SIG-M5 (cell line): ENCODE measurements at places on chromosomes 11 and 22.

- no peak for DNase-seq
These were observed 94.4 kb downstream of the SCN3B start for GRCh38 chr11:123560006-123560405.

- DNase-seq = no peak
These were observed 1.5 kb downstream of the MICAL3 start for GRCh38 chr22:18022876-18023275.

DNA sequence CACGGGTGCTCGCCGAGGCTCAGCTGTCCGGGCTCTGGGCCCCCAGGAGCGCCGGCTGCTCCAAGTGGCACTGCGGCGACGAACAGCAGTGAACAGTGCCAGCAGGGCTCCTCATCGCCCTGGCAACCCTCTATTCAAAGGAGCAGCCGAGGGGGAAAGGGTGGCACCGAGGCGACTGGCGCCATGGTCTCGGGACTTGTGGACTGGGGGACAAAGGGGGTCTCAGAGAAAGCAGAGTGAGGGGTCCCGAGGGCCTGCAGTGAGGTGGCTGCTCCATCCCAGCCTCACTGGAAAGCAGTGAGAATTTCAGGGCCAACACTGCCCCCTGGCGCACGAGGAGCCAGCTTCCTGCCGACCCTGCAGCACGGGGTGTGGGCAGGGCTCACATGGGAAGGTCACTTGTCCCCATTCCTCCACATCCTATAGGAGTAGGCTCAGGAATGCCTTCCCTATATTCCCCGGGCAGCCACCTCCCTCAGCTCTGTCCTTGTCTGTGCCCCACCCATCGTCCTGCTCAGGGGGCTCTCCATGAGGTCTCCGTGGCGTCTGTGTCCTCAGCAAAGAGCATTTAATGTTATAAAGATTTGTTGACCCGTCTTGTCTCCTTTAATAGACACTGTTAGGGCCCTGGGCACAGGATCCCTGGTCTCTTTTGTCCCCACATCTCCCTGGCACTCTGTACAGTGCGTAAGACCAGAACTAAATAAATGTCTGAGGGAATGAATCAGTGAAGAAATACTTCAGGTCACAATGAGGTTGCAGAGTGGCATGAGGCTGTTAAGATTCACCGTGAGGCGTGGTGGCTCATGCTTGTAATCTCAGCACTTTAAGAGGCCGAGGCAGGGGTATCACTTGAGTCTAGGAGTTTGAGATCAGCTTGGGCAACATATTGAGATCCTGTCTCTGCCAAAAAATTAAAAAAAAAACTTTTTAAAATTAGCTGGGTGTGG is 26.4 kb downstream of the LRFN4 start:
- no peak for DNase-seq

DNA sequence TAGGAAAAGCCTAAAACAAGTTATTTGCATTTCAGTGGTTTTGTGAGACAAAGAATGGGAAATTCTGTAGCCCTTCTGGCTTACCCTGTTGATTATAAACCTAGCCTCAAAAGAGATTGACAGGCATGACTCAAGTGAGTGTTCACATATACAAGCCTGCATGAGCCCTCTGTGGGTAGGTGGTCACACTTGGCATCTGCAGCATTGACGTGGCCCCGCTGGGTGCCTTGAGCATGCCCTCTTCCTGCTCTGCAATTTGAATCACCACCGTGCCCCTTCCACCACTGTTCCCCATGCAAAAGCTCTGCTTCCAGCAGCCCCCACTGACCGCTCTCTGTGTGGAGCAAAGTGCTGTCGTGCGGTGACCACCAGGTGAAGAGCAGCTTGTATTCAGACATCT is 21.0 kb upstream of the ADSL start:
- DNase-seq = no peak

GRCh38 chr22:46430961-46431838 is 95.7 kb downstream of the TRMU start:
- DNase-seq = no peak

DNA sequence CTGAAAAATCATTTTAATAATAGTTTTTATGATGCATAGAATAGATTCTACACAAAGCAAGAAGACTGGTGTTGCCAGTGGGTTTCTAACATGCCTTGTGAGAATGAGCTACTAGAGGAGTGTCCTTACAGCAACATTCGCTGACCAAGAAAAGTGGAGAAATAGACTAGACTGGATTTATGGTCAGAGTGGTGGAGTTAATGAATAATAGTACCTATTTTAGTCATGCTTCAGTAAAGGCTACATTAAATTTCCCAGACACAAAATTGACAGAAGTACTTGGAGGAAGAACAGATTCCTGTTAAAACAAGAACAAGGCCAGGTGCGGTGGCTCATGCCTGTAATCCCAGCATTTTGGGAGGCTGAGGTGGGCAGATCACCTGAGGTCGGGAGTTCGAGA is 539.2 kb downstream of the ETS1 start:
- no peak for DNase-seq

- no peak for DNase-seq
These were observed 5.6 kb downstream of the CHST1 start for GRCh38 chr11:45659818-45660160.

GRCh38 chr22:49483281-49483870 is 344.3 kb downstream of the BRD1 start:
- DNase-seq = no peak

GRCh38 chr11:86063536-86063935 is 5.3 kb downstream of the PICALM start:
- no peak for DNase-seq

GRCh38 chr11:5037926-5038325 is 8.4 kb upstream of the OR52J3 start:
- no peak for DNase-seq

DNA sequence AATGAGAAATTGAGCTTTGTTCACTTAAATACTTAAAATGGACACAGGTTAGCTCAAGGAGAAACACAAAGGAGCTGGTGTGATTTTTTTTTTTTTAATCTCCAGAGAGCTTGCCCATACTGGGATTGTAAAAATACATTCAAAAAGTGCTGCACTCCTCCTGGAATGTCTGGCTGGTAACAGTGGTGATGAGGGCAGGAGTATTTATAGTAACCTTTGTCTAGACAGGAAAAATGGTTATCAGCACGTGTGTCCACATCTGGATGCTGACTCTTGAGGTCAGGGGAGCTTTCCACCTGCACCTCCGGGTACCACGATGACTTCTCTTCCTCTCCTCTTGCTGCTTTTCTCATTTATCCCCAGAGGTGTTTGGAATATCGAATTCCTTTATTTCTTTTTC is 30.1 kb downstream of the EXT2 start:
- no peak for DNase-seq

DNA sequence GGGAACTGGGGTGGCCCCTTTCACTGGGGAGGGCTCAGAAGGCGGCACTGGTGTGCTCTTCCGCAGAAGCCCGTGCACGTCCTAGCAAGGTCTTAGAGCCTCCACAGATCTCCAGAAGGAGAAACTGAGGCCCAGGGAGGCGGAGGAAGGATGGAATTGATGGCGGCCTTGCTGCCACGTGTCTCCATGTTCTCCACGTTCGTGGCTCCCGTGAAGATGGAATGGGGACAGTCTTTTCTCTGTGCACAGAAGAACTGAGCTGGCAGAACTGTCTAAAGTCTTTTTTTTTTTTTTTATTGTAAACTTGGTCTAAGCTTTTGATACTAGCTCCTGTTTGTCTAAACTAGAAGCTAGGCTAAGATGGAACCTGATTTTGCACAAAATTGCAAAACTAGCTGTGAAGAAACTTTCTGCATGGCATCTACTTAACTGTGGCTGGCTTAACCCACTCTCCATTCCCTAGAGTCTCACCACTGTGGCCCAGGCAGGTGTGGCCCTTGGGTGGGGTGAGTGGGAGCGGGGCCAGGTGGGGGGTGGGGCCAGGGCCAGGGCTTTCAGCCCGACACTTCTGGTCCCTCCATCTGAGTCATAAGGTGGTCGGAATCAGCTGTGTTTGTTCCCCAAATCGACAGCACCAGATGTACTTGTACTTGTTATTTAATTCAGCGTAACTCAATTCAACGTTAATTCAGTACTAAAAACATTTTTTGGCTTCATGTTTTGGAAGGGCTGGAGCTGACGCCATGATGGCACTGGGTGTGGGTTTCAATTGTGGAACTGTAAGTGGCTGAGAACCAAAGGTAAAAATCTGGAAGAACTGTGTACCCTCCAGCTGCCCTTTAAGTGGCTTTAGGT is 120.7 kb downstream of the MPPED1 start:
- no peak for DNase-seq

GRCh38 chr11:11279956-11280689 is 72.9 kb downstream of the CSNK2A3 start:
- DNase-seq = no peak

DNA sequence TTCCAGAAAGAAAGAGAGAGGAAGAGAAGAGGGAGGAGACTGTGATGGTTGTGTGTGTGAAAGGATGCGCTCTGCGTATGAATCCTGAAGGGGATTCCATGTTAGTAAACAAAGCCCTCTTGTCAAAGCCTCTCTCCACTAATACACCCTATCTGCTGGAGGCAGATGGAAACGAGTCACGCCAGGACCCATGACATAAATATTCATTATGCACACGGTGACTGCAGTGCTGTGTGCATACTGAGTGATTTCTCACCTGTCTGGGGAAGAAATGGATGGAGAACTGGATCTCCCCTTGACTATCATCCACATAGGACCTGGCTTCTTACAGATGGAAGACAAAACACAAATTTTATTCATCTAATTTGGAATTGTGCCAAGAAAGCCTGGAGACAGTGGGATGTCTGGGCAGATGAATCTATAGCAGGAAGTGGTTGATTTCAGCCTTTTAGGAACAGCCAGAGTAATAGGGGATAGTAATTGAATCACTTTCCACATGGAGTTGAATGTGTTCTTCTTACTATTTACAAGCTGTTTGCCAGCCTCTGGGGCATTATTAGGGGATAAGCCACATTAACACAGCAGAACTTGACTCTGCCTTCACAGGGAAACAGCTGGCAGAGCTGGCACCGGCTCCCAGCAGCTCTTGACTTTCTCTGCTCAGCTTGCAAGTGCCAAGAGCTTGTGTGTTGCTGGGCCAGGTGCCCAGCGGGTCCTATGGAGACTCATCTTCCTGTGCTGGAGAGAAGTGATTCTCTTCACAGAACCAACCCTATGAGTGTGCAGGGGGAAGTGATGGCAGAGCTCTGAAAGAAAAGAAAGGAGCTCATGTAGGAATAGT is 9.0 kb downstream of the MTNR1B start:
- DNase-seq = no peak

DNA sequence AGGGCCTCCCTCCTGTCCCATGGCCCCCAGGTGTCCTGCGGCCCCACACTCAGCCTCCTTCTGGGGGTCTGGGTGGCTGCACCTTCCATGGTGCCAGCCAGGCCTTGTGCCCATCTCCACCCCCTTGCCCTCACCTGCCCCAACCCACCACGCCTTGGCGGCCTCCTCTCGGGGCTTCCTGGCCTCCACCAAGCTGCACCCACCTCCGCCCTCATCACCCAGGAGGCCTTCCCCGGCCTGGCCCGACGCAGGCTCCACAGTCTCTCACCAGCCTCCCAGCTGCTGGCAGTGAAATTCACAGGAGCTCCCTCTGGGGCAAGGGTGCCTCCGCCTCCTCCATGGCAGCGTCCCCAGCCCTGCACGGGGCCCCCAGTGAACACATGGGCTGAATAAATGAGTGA is 35.9 kb upstream of the WNT7B start:
- no peak for DNase-seq

DNA sequence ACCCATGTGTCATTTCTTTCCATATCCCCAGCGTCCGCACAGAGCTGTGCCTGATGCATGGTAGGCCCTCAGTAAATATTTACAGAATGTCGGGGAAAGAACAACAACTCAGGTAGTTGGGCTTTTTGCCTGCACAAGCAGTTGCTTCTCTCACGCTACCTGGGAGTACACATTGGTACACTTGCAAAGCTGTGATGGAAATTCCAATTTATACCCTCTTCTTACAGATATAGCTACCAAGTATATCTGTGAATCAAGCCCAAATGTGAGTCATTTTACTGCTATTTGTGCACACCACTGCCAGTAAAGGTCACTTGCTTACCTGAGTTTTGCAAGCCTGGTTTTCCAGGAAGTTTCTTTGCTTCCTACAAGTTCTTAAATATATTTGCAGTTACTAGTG is 333.0 kb upstream of the NARS2 start:
- no peak for DNase-seq

- DNase-seq = no peak
These were observed 8.3 kb upstream of the SIPA1 start for GRCh38 chr11:65629579-65629978.

GRCh38 chr11:7905549-7905948 is 25.5 kb downstream of the OR10A6 start:
- DNase-seq = no peak

- no peak for DNase-seq
These were observed 23.2 kb downstream of the ADORA2A start for GRCh38 chr22:24450610-24451009.

DNA sequence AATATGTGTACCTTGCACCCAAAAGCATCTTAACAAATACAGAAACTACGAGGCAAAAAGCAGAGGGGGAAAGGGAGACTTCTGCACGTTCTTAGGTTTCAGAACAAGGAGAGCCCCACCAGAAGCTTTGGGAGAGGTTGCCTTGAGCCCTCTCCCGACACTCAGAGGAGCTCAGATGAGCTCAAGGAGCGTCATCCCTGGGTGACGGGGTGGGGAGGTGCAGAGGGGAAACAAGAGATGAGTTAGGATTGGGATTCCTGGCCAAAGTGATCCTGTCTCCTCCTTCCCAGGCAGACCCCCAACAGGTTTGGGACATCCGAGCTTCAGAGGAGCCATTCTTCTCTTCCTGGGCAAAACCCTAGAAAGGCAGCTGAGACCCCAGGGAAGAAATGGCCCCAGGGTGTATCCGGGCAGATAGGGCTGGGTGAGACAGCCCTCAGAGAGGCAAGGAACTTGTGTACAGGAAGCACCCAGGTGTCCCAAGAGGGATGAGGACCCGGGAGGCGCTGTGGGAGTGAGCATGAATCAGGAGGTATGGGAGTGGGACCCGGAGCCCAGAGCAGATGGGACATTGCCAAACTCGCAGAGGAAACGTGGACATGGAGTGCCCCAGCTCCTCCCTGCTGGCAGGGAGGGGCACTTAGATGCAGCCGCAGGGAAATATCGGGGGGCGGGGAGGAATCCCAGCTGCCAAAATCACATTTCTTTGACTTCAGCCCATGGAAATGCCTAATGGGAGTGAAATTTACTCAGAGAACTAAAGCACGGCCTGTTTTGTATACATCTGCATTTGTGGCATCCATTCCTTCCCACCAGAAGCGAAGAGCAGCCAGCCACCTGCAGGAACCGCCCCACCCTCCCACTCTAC is 12.4 kb downstream of the C1QTNF6 start:
- no peak for DNase-seq

GRCh38 chr11:66335531-66336233 is 552 bp downstream of the RIN1 start:
- no peak for DNase-seq

GRCh38 chr11:93520726-93521509 is 22.3 kb downstream of the SMCO4 start:
- no peak for DNase-seq

GRCh38 chr11:12092714-12093113 is 17.7 kb upstream of the MICAL2 start:
- no peak for DNase-seq
